ENCODE measurements at places on chromosomes 1 and 21. TPM values are rescaled to one million over a fixed set of nuclear protein-coding genes. Genes with fewer than 3 reads are reported as not detected.
A peak's percentile ranks its signal among the peaks of the same experiment; 100 is the strongest.

GRCh38 chr1:17725084-17725719 lies 29.9 kb upstream of the ACTL8 start:
- no peaks in the 10 kb centered on the region for H3K36me3 ChIP-seq
- H3K27ac ChIP-seq = no peak overlapping the region
- H3K4me1 ChIP-seq = no peaks in the 10 kb centered on the region
- H3K4me3 ChIP-seq = no peak overlapping the region
- H3K27me3 ChIP-seq = peaks cover 20% of the 10 kb centered on the region

DNA sequence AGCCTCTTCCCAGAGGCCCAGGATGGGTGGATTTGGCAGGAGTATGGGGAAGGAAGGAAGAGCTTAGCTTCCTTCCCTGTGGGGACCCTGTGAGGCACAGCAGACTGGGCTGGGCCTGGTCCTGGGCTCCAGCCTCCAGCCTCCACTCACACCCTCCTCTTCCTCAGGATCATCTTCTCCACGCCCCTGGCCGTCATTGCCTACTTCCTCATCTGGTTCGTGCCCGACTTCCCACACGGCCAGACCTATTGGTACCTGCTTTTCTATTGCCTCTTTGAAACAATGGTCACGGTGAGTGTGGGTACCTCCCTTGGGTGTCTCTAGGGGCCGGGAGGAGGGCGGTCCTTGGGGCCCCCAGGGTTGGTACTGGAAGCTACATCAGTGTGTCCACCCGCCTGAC lies 10.1 kb downstream of the MFSD2A start:
- H3K4me3 ChIP-seq = no peak overlapping the region
- H3K27me3 ChIP-seq = 0 out of 3 replicates have a peak, but pooled peaks cover 2% of the 10 kb centered on the region
- H3K36me3 ChIP-seq = no peaks in the 10 kb centered on the region
- H3K27ac ChIP-seq = no peak overlapping the region
- no peak for DNase-seq

- DNase-seq = no peak
- no peaks in the 10 kb centered on the region for H3K27me3 ChIP-seq
Observed at GRCh38 chr1:175070818-175071217, 3.2 kb downstream of the TNN start.

- H3K4me1 ChIP-seq = peaks cover 93% of the 10 kb centered on the region
- DNase-seq = no peak
- H3K36me3 ChIP-seq = no peaks in the 10 kb centered on the region
- H3K27me3 ChIP-seq = no peaks in the 10 kb centered on the region
- H3K27ac ChIP-seq = peak overlapping the region; percentile 16
Observed at GRCh38 chr1:15178571-15179484, 25.3 kb downstream of the TMEM51 start.

- H3K27ac ChIP-seq = no peak overlapping the region
- no peak overlapping the region for H3K4me3 ChIP-seq
- no peaks in the 10 kb centered on the region for H3K27me3 ChIP-seq
- DNase-seq = no peak
- peaks cover 7% of the 10 kb centered on the region for H3K36me3 ChIP-seq
Observed at GRCh38 chr1:19206947-19207346, 3.1 kb downstream of the UBR4 start.

DNA sequence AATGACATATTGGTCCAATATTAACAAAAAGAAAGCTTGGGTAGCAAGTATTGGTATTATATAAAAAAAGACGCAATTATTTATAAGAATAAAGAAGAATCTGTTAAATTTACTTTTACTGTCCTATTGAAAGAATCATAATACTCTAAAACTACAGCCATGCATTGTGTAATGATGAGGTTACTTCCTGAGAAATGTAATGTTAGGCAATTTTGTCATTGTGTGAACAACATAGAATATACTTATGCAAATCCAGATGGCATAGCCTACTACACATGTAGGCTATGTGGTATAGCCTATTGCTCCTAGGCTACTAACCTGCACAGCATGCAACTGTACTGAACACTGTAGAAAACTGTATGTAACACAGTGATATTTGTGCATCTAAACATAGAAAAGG lies 121.2 kb upstream of the PTGFR start:
- H3K36me3 ChIP-seq = no peaks in the 10 kb centered on the region
- no peaks in the 10 kb centered on the region for H3K27me3 ChIP-seq
- no peaks in the 10 kb centered on the region for H3K4me1 ChIP-seq
- H3K27ac ChIP-seq = no peak overlapping the region
- H3K4me3 ChIP-seq = no peak overlapping the region

DNA sequence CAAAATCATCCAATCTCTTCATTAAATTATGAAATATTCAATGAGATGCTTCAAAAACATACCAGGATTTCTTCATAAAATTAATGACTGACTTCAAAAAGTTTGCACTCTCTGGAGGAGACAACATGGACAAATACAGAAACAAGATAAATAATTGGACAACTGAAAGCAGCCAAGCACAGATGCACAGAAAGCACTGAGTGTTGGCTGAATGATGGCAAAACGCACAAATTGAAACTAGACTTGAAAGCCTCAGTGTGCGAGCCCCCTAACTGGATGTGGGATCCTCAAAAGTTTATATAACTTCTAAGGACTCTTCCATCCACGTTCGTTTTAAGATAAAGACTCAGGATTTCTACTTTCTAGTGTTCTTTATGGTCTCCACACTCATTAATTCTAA lies 27.9 kb downstream of the RGS18 start:
- H3K4me1 ChIP-seq = no peaks in the 10 kb centered on the region
- no peaks in the 10 kb centered on the region for H3K36me3 ChIP-seq
- no peak for DNase-seq
- H3K27ac ChIP-seq = no peak overlapping the region
- H3K4me3 ChIP-seq = no peak overlapping the region

SAMSN1 gene
- total RNA-seq = not detected

RSPO1 gene
- not detected for total RNA-seq

- H3K27me3 ChIP-seq = no peaks in the 10 kb centered on the region
- no peaks in the 10 kb centered on the region for H3K4me1 ChIP-seq
- no peaks in the 10 kb centered on the region for H3K36me3 ChIP-seq
- no peak overlapping the region for H3K27ac ChIP-seq
Observed at GRCh38 chr1:71986160-71986559, 296.2 kb downstream of the NEGR1 start.

DNA sequence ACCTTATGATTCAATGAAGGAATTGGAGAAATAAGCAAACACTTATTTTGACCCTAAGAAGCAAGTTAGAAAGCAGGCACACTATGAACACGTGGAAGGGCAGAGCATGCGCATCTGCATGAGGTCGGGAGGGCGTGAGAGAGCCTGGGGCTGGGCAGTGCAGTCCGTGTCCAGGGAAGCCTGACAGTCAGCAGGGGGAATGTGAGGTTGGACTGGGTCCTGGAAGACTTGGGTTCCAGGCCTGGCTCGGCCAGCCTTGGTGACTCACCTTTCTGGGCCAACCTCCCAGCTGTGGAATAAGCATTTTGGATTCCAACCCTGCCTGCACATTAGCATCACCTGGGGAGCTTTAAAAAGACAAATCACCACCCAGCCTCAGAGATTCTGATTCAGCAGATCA lies 26.6 kb upstream of the LMX1A start:
- H3K4me3 ChIP-seq = no peak overlapping the region
- H3K27ac ChIP-seq = no peak overlapping the region
- no peak for DNase-seq
- no peaks in the 10 kb centered on the region for H3K36me3 ChIP-seq
- H3K4me1 ChIP-seq = no peaks in the 10 kb centered on the region
- no peaks in the 10 kb centered on the region for H3K27me3 ChIP-seq

DNA sequence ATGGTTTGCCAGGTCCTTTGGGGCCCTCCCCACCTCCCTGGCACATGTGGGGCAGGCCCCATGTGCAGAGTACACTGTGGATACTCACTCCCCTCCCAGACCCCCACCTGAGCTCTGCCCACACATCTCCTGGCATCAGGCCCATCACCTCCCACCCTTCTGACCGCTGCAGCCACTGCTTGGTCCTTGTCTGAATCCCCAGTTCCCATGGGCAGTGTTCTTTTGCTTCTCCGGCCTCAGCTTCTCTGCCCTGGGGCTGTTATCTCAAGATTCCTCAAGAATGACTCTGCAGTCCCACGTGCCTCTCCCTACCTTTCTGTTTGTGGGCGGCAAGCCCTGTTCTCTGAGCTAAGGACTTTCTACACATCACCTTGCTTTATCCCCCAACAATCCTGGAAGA lies 187.7 kb upstream of the EDN2 start:
- H3K4me1 ChIP-seq = no peaks in the 10 kb centered on the region
- no peak overlapping the region for H3K4me3 ChIP-seq
- H3K27ac ChIP-seq = no peak overlapping the region
- H3K27me3 ChIP-seq = peaks cover 19% of the 10 kb centered on the region

HTR6 gene
- not detected for total RNA-seq

GRCh38 chr1:207648334-207649209 lies 3.6 kb downstream of the CR1L start:
- H3K36me3 ChIP-seq = no peaks in the 10 kb centered on the region
- no peaks in the 10 kb centered on the region for H3K4me1 ChIP-seq
- no peak for DNase-seq
- no peak overlapping the region for H3K4me3 ChIP-seq

DNA sequence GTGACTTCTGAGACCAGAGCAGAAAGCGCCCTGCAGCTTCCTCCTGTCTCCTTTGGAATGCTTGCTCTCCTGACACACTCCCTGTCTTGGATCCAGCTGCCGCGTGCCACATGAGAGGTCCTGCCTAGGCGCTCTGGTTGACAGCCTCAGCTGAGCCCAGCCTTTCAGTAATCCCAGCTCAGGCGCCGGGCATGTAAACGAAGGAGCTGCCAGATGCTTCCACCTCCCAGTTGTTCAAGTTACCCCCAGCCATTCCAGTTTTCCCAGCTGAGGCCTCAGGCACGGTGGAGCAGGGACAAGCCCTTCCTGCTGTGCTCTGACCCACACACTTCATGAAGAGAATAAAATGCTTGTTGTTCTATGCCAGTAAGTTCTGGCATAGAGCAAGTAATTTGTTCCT lies 14.3 kb upstream of the CD34 start:
- no peaks in the 10 kb centered on the region for H3K36me3 ChIP-seq
- H3K27me3 ChIP-seq = 0 out of 2 replicates have a peak, but pooled peaks cover 1% of the 10 kb centered on the region
- H3K27ac ChIP-seq = no peak overlapping the region
- H3K4me1 ChIP-seq = no peaks in the 10 kb centered on the region

GRCh38 chr1:87318056-87318650 lies 10.5 kb upstream of the LMO4 start:
- H3K27me3 ChIP-seq = peaks cover 12% of the 10 kb centered on the region
- H3K4me1 ChIP-seq = no peaks in the 10 kb centered on the region
- H3K27ac ChIP-seq = no peak overlapping the region

DNA sequence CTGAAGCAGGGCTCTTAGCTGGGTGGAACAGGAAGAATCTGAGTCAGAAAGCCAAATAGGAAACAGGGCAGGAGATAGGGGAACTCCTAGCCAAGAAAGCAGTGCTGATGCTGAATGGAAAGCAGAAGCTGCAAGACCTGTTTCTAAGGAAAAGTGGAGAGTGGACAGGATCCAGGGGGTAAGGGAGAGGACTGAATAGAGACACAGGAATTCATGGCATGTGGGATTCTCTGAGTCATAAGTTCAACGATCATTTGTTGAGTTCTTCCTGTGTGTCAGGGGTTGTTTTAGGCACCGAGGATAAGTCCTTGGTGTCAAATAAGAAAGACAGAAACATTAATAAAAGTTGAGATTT lies 153.8 kb upstream of the FGGY start:
- H3K27me3 ChIP-seq = peaks cover 1% of the 10 kb centered on the region
- H3K27ac ChIP-seq = no peak overlapping the region
- peak; percentile 72 for DNase-seq
- peaks cover 36% of the 10 kb centered on the region for H3K4me1 ChIP-seq
- no peak overlapping the region for H3K4me3 ChIP-seq

DNA sequence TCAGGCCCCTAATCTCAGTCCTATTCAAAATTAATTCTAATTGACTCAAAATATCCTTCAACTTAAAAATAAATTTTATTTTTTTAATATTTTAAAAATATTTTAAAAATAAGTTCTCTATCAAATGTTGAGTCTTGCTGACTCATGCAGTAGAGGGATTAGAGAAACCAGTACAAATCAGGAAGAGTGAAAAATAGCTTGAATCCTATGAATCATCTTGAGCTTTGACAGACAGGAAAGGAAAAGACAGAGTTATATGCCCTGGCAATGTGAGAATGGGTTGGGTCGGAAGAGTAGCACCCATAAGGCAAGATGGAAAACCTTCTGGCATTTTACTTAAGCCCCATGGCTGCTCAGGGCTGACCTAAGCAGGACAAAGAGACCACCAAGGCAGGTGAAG lies 346.6 kb upstream of the RUNX1 start:
- 0 out of 2 replicates have a peak, but pooled peaks cover 6% of the 10 kb centered on the region for H3K4me1 ChIP-seq
- no peaks in the 10 kb centered on the region for H3K27me3 ChIP-seq
- DNase-seq = no peak
- H3K27ac ChIP-seq = no peak overlapping the region

DNA sequence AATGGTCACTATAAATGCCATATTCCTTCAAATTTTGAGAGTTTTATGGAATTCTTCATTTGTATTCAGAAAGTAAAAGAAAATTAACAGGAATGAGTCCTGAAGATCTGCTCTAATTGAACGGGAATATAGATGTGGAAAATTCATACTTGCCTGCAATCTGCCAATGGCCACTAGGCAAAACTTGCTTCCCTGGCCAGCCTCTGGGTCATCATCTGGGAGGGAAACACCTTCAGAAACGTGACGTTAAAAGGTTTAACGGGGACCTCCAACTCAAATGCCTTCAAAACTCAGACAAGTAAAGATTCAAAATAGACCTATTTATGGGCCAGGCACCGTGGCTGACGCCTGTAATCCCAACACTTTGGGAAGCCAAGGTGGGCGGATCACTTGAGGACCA lies 21.7 kb upstream of the CTSK start:
- no peaks in the 10 kb centered on the region for H3K4me1 ChIP-seq
- H3K4me3 ChIP-seq = no peak overlapping the region
- H3K27ac ChIP-seq = no peak overlapping the region
- no peaks in the 10 kb centered on the region for H3K27me3 ChIP-seq
- no peak for DNase-seq

TGFBR3 gene
- total RNA-seq = 44.8 TPM

S100A1 gene
- 151 TPM for total RNA-seq

- DNase-seq = no peak
- no peak overlapping the region for H3K4me3 ChIP-seq
- no peak overlapping the region for H3K27ac ChIP-seq
- no peaks in the 10 kb centered on the region for H3K4me1 ChIP-seq
- no peaks in the 10 kb centered on the region for H3K27me3 ChIP-seq
Observed at GRCh38 chr1:208065862-208066261, 154.9 kb upstream of the CD34 start.

Data from HepG2 (cell line).